ENCODE measurements at places on chromosomes 1 and 21.
A peak's percentile ranks its signal among the peaks of the same experiment; 100 is the strongest.

- peak; percentile 98 for DNase-seq
These were observed at the start of gene PCAT6 for GRCh38 chr1:202810615-202811295. TSS of gene PCAT6 (plus strand) at chr1:202810954.

GRCh38 chr1:245609354-245610150 lies 454.8 kb downstream of the KIF26B start:
- no peak for DNase-seq

- no peak for DNase-seq
These were observed 362.8 kb downstream of the KCNH1 start for GRCh38 chr1:210771131-210771530.

DNA sequence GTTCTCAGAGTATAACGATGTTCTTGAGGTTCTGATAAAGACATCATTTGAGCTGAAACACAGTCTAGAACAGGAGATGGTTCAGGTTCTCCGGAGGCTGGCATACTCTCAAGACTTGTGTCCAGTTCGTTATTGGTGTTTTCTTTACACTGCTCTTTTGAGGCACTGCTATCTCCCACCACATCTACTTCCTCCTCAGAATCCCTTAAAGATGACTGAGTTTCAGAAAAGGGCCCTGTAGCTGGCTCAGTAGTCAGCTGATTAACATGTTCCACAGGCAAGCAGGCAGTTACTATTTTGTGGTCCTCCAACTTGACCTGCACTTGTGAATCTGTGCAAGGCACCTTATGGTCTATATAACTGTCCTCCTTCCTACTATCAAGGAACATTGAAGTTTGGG lies 50.2 kb downstream of the ZZZ3 start:
- DNase-seq: no peak

GRCh38 chr1:30052178-30052577 lies 671.2 kb downstream of the MATN1 start:
- no peak for DNase-seq

- no peak for DNase-seq
These were observed 159.4 kb upstream of the UBE2U start for GRCh38 chr1:64043976-64044375.

GRCh38 chr1:162088281-162088969 lies 18.9 kb downstream of the NOS1AP start:
- DNase-seq: no peak

All from eye (tissue), 1 donor.